ENCODE measurements at places on chromosomes 3 and 15.

DNA sequence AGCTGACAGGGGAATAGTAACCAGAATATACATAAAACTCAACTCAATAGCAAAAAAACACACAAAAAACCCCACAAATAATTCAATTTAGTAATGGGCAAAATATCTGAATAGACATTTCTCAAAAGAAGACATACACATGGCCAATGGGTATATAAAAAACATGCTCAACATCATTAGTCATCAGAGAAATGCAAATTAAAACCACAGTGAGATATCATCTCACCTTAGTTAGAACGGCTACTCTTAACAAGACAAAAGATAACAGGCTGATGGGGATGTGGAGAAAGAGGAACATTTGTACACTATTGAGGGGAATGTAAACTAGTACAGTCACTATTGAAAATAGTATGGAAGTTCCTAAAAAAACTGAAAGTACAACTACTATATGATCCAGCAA lies 678.6 kb downstream of the MECOM start:
- no peak for DNase-seq

DNA sequence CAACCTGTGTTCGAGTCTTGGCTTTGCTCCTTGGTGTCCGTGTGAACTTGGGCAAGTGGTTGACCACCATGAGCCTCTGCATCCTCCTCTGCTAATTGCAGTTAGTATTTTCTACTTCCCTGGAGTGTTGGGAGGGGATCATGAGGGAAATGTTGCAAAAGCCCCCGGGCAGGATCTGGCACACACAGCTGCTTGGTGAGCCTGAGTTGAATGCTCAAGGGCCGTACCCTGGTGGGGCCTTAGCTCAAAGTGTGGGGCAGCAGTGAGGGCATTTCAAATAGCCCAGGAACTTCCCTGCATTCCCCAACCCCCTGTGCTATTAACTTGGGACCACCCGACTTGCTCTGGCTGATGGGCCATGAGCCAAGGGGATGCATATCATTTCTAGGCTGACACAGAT lies 94.9 kb upstream of the SLC6A11 start:
- no peak for DNase-seq

- no peak for DNase-seq
These were observed 111.5 kb upstream of the ETV5 start for GRCh38 chr3:186220365-186220764.

DNA sequence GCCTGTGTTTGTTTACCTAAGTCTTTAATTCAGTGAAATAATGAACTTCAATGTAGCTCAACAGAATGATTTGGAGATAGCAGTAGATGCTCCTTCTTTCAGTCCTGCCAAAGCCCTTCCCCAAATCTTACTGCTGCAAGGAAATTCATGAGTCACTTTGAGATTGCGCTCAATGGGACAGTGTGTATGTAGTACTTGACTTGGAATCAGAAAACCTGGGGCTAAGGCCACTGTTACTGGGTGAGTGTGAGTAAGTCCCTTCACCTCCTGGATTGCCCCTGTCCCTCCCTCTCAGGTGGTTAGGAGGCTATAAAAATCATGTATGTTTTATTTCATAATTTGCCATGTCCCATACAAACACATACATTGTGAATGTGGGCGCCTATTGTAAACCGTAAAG lies 29.9 kb downstream of the ATP13A5 start:
- no peak for DNase-seq

DNA sequence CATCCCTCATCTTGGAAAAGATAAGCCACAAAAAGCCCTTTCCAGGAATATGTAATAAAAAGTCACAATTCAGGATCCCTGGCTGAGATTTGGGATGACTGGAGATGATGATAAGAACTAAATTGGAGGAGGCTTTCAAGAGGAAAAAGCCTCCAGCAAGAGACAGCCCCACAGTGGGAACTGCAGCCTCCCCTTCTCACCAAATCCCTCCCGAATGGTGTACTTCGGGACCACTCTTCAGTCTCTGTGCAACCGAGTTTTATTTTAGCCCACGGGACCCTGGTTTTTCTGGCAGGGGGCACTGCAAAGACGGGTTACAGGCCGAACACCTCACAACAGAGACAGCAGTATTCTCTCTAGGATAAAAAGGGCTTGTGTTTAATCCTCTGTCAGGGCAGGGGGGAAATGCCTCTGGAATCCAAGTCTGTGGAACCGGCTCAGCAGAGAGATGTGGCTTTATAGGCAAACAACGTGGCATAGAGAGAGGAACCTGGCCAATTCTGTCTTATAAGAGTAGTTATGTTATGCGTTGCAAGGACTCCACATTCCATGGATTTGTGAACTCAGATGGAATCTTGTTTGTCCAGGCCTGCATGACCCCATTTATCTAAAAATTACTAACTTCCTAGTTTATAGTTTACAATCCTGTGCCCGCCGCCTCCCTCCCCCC lies 1.2 kb upstream of the LMCD1 start:
- peak; percentile 60 for DNase-seq

Measured in astrocyte of the cerebellum (primary cell).